ENCODE measurements at places on chromosomes 11 and 22.

DNA sequence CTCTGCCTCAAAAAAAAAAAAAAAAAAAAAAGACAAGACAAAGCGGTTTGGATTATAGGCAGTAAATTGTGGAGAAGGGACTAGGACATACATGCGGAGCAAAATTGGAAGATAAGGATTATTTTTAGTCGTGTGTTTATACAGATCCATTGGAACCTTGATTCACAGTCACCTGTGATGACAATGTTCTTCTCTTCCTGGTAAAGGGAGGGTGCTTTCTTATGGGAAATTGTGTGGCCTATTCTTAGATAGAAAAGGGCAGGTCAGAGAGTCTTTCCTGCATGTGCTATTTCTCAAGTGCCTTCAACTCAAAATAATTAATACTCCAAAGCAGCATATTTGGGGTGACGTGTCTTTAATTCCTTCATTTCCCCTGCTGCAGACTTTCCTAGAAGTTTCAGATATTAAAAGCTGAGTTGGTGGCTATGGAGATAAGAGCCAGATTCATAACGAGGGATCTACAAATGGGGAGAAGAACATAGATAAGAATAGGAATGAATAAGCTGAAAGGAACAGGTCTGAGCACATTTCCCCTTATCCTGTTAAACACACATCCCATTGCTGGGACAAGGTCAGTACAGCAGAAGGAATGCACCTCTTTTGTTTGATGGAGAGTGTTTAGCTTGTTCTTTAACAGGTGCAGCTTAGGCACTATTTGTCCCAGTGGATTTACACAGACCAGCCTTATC is 22.5 kb downstream of the GSTT2B start:
- no peak for DNase-seq

- no peak for DNase-seq
Measured at GRCh38 chr11:36364551-36365325, 68.7 kb downstream of the PRR5L start.

- DNase-seq: no peak
Measured at GRCh38 chr11:94873916-94874540, 99.3 kb downstream of the CWC15 start.

GRCh38 chr11:87804176-87804575 is 371.1 kb downstream of the RAB38 start:
- no peak for DNase-seq

DNA sequence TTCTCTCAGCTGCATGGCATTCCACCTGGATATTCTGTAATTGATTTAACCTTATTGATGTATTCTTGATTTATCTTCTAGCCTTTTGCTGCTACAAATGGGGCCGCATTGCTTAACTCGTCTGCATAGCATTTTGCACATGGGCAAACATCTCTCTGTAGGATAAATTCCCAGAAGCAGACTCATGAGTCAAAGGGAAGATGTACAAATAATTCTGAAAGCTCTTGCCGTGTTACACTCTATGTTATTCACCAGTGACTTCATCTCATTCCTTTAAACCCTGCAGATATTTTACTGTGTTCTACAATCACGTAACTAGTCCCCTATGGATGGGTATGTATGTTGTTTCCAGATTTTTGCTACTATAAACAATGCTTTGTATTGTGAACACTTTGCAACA is 112.7 kb downstream of the SEZ6L start:
- no peak for DNase-seq

GRCh38 chr11:61637277-61637676 is 42.9 kb upstream of the DAGLA start:
- DNase-seq: no peak

- no peak for DNase-seq
Measured at GRCh38 chr11:72577271-72577721, 96.9 kb downstream of the PDE2A start.

DNA sequence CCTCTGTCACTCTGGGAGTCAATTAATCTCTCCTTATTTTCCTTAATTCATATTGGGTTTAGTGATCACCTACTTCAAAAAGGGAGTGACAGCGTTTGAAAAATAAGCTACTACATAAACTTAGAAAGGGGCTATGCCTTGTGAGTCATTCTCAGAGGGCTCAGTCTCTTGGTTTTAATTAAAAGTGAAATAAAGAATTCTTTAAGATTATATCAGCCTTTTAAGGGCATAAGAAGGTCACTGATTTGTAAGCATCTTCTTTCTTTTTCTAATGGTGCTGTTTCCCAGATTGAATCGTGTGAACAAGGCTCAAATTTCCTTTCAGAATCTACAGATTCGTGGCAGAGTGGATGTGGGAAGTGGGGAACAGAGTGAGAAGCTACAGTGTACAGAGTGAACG is 636.2 kb upstream of the CCDC90B start:
- no peak for DNase-seq

GRCh38 chr11:43988040-43988817 is 45.8 kb downstream of the C11orf96 start:
- DNase-seq: no peak

GRCh38 chr11:46237248-46238077 is 40.0 kb upstream of the CREB3L1 start:
- DNase-seq: peak; percentile 95

- DNase-seq: no peak
Measured at GRCh38 chr22:29096736-29097669, 24.2 kb downstream of the KREMEN1 start.

GRCh38 chr11:3014057-3014938 is 22.2 kb upstream of the NAP1L4 start:
- DNase-seq: no peak

DNA sequence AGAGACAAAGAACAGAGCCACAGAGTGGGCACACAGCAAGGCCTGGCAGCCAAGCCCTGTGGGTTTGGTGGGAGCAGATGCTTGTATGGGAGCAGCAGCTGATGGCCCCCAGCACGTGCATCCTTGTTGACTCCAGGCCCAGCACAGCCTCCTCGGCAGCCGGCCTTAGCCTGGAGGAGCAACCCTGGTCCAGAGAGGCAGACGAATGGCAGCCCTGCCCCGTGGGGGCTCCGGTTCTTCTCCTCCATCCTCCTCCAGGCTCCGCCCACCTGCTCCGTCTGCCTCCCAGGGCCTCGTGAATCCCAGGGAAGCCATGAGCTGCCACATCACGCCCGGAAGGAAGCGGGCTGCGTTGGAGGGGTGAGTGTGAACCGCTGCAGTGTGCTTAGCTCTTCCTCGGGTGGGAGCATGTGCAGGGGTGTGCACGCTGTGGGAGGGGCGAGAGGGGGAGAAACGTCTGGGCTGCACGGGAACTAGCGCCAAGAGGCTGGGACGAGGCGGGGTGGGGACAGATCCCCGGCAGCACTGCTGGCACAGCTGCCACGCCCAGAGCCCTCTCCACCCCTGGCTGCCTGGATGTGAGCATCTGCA is 36.3 kb upstream of the JAM3 start:
- no peak for DNase-seq

GRCh38 chr11:8242118-8242475 is 21.6 kb downstream of the LMO1 start:
- DNase-seq: no peak

DNA sequence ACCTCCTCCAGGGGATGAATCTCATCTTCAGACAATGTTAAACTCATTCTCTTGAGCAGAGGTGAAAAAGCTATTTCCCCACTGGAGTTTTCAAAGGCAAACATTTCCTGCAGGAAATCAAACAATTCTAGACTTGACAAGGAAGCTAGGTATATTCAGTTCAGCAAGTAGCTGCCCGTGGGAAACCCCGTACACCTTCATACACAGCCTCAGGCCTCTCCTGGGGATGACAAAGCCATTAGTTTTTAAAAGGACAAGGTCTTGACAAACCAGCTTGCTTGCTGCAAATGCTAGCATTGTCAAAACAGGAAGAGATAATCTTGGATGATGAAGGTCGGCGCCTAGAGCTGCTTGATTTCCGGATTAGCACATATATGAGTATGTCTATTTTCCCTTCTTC is 1630.8 kb upstream of the TENM4 start:
- DNase-seq: no peak

GRCh38 chr11:95850137-95850536 is 59.8 kb downstream of the CEP57 start:
- DNase-seq: no peak

GRCh38 chr22:49677495-49677889 is 150.2 kb downstream of the BRD1 start:
- no peak for DNase-seq

DNA sequence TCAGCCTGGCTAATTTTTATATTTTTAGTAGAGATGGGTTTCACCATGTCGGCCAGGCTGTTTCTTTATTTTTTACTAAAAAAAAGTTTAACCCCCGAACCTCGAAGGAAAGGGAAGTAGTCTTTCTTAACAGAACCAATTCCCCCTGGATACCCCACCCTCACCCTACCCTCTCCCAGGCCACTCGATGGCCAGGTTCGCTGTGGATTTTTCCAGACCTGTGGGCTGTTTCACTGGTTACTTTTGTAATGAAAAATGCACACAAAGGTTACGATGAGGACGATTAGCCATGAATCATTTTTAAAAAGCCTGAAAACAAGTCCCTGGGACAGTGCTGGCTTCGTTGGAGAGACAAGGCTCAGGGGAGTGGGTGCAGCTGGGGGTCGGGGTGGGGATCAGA is 2.5 kb downstream of the TSPO start:
- DNase-seq: no peak

GRCh38 chr22:37244114-37244921 is at the start of gene RAC2:
Gene RAC2 (minus strand): TSS chr22:37244269. CDS start chr22:37244148, 121 bp downstream.
- peak; percentile 19 for DNase-seq

DNA sequence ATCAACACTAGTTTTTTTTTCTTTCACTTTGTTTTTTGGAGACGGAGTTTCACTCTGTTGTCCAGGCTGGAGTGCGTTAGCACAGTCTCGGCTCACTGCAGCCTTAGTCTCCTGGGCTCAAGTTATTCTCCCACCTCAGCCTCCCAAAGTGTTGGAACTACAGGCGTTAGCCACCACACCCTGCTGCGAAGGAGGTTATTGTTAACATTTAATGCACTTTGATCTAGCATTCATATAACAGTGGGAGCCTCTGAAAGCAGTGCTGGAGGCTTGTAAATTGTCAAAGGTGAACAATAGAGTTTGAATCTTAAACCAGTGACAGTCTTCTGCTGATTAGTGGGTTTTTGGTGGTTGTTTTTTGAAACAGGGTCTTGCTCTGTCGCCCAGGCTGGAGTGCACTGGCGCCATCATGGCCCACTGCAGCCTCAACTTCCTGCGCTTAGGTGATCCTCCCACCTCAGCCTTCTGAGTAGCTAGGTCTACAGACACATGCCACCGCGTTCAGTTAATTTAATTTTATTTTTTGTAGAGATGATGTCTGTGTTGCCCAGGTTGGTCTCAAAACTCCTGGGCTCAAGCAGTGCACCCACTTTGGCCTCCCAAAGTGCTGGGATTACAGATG is 96.9 kb upstream of the HORMAD2 start:
- DNase-seq: no peak

DNA sequence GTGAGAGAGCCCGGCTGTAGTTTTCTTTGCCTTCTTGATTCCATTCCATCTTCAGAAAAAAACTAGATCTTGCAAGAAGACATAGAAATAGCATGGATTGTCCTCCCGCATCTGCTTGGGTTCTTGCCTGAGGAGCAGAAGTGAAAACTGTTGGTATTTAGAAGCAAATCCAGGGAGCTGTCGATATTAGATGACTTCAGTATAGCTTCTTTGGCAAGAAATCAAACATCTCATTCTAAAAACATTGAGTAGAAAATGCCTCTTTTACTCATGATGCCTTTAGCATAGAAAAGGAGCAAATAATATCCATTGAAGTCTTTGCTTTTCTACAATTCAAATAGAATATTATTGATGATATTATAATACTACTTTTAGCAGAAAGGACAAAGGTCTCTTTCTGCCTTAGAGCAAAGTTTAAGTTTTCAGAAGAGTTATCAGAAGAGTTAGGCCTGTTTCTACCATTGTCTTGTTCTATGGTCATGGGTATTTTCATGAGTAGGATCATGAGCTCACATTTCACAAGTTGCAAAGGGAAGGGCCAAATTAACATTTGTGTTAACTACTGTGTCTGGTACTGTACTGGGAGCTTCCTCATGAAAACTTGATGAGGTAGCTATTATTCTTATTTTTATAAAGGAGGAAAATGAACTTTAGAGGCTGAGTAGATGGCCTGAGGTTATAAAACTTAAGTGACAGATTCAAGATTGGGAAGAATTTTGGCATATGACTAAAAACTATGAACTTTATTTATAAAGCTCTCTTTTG is 49.7 kb downstream of the EXT2 start:
- DNase-seq: no peak

DNA sequence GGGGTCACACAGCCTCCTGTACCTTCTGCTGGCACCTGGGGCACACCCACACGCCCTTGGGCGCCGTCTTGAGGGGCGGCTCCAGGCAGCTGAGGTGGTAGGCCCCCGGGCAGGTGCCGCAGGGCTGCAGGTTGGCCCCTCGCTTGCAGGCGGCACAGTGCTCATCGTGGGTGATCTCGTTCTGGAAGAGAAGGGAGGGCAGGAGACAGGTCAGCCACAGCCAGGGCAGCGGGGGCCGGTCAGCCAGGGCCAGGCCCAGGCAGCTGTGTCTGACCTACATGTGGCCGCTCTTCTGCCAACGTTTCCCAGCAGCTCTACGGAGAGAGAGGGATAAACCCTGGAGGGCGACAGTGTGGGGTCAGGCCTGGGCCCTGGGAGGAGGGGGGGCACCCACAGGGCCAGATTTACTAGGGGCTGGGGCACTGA is 121.9 kb downstream of the PHF21B start:
- no peak for DNase-seq

DNA sequence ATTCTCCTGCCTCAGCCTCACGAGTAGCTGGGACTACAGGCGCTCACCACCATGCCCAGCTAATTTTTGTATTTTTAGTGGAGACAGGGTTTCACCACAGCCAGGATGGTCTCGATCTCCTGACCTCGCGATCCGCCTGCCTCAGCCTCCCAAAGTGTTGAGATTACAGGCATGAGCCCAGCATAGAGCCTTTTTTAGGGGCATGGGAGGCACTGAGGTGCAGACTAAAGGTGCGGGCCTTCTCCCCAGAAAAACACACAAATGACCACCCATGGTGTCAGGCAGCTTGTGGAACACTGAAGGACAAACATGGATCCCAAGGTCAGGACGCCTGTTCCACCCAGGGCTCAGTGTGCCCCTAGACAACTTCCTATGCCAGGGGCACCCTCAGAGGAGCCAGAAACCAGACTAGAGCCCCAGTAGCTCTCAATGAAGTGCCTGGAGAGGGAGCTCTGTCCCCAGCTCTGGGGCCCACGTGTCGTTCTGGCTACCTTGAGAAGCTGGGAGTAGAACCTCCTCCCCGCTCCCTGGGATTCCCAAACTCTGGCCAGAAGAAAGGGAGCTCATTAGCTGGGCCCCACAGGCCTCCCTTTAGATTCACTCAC is 21.2 kb upstream of the CD5 start:
- DNase-seq: no peak

DNA sequence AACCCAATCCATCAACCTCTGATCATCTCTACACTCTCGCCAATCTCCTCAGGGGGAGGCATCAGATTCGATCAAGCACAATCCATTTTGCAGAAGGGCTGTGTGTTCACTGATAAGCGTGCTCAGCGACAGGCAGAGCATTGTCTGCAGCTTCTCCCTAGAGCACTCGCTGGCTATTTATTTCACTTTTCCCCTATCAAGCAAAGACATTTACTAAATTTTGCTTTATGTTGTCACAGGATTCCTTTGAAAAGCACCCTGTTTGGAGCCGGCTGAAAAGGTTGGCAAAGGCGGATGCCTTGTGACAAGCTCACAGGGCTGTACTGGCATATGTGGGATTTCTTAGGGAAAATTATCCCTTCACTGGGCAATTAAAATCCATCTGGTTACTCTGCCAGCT is 1381.5 kb upstream of the TENM4 start:
- no peak for DNase-seq
